ENCODE measurements at places on chromosomes 5 and 9.

GRCh38 chr5:92320446-92320845 is 937.3 kb upstream of the ARRDC3 start:
- no peak for DNase-seq

DNA sequence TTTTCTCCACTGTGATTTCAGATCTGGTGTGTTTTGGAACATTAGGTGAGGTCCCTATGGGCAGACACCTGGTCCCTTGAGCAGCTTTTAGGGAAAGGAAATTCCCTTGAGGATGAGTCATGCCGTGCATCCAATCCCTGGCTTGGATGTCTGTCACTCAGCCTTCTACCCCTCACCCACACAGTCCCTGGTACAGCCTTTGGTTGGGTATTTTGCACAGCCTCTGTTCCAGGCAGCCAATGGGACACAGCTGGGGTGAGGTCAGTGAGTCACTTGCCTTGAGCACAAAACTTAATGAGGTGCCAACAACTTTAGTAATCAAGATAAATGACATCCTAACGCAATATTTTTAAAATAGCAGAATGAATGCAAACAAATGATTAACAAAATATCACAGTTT is 22.7 kb upstream of the SVEP1 start:
- DNase-seq = no peak

GRCh38 chr9:91359734-91360470 is 1.8 kb downstream of the AUH start:
- DNase-seq = no peak

DNA sequence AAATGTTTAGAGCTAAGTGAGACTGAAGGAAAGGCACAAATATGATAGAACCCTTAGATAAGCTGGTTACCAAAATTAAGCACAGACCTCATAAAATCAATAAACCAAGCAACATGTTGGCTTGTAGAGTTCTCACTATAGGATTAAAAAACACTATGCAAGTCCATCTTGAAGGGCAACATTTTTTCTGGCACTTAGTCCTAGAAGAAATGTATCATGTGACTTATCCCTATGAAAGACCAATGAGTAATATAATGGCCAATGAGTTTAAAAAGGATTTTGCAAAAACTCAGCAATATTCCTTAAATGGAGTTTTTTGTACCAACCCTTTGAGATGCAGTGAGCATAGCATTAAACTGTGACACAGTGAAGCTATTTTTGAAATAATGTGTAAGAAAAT is 216.3 kb upstream of the ADRA1B start:
- no peak for DNase-seq

DNA sequence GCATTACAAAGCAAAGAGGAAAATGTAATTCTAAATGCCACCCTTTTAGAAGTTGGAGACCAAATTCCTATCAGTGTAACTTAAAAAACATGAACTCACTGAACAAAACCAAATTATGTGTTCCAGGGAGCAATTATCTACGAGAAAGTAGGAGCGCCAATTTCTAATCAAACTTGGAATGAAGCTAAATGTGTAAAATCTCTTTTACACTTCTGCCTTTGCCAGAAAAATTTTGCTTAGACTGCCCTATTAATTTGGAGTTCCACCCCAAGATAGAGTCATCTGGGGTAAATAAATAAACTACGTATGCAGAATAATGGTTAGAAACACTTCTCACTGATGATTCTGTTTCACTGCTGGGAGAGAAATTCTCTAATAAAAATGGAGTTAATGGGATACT is 825.6 kb downstream of the MTRR start:
- no peak for DNase-seq

DNA sequence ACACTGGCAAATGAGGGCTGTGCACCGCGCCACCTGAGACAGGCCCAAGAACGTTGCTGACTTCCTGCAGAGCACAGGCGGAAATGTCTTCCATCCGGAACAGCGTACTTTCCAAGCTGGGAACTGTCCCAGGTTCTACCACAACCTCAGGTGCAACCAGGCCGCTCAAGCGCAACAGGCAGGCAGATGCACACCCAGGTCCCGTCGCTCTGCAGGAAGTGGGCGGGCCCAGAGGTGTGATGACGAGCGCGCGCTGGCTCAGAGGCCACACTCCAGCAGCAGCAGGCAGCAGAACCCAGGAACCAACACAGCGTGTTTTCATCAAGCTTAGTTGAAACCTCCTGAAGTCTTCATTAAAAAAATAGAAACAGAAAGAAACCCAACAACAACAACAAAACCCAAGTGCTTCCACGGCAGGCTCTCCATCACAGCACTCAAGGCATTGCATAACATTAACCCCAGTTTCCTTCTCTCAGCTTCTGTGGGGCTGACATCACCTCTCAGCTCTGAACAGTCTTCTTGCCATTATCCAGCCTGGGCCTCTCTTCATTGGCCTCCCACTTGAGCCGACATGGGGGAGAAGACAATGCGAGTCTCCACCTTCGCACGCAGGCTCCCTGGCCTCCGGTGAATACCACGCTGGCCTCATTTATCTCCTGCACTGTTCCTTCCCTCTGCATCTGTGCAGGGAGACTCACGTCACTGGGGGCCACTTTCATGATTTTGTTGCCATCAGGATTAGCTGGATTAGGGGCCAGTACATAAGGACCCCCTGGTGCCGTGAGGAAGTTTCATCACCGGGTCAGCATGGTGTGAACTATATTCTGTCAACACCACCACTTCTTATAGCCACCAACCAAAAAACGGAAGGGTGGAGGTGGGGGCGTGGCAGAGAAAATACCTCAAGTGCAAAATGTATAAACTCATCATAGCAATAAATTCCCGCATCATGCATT is 22.1 kb downstream of the PTCH1 start:
- peak; percentile 89 for DNase-seq

- DNase-seq = no peak
Measured at GRCh38 chr9:121707477-121708424, 56.3 kb downstream of the DAB2IP start.

GRCh38 chr5:89028595-89029285 is 145.8 kb upstream of the MEF2C start:
- no peak for DNase-seq

DNA sequence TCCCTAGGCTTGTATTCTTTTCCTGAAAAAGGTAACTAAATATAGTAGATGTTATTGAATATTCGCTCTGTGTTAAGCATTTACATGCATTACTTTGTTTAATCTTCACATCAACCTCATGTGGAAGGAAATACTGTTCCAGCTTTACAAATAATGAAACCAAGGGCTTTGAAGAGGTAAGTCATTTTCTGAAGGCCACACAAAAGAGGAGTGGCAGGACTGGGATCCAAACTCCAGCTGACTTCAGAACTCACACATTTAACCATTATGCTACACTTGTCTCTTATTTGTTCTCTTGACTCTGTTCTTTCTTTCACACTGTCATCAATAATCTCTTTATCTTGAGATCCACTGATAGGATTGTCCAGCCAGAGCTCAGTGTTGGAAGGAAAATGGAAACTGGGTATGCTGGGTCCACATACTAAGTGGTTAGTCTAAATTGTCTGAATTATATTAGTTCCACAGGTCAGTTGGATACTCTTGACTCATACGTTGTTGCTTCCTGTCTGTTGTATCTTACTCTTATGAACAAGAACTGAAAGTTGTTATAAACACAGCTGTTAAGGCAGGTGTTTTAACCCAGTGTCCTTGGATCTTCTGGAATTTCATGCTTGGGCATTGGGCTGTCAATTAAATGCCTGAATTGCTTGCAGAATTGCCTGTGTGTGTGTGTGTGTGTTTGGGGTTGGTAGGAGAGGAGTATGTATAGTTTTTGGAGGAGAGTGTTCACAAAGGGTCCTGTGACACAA is 65.6 kb downstream of the TLE4 start:
- no peak for DNase-seq

DNA sequence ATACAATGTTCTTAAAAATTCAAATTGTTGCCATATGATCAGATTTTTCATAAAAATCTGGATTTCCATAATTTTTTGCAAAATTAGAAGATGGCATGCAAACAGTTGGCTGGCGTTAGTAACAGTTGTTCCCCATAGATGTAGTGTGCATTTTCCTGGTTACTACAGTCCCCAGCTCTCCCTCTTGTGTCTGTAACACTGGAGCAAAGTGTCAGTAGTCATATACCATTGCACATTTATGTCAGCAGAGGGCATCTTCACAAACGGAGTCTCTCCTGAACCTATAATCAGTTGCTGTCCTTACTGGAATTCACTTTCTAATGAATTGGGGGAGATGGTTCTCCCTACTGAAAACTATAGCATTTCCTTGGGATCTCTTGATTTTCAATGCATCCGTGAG is 44.7 kb upstream of the DMAC1 start:
- DNase-seq = no peak

DNA sequence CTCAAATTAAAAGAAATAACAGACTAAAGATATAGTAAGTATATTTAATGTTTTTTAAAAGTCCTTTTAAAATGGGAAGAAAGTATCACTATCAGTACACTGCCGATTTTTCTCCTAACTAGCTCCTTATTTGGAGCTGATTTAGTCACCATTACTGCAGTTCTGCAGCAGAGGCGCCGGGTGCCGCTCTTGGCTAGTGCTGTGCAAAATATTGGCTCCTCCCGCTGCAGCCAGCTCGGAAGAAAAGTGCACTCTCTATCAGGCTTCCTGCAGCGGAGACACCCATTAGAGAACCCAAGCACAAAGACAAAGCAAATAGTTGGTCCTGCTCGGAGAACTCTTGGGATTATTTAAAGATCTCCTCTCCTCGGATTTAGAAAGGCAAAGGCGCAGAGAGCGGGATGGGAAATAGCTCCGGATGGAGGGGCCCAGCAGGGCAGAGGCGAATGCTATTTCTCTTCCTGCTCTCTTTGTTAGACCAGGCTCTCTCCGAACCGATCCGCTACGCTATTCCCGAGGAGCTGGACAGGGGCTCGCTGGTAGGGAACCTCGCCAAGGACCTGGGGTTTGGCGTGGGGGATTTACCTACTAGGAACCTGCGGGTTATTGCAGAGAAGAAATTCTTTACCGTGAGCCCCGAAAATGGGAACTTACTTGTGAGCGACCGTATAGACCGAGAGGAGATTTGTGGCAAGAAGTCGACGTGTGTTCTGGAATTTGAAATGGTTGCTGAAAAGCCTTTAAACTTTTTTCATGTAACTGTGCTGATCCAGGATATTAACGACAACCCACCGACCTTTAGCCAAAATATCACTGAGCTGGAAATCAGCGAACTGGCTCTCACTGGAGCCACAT is at the start of gene PCDHGB3:
TSS of gene PCDHGB3 (plus strand) at position 249 of the 855 bp plus-strand sequence. CDS start at position 402, 153 bp downstream.
- peak; percentile 34 for DNase-seq

- no peak for DNase-seq
Measured at GRCh38 chr5:39826051-39826450, 401.3 kb upstream of the DAB2 start.

GRCh38 chr5:135441919-135442318 is 5.2 kb downstream of the DCANP1 start:
- no peak for DNase-seq

GRCh38 chr9:23379842-23380241 is 446.2 kb downstream of the ELAVL2 start:
- DNase-seq = no peak

DNA sequence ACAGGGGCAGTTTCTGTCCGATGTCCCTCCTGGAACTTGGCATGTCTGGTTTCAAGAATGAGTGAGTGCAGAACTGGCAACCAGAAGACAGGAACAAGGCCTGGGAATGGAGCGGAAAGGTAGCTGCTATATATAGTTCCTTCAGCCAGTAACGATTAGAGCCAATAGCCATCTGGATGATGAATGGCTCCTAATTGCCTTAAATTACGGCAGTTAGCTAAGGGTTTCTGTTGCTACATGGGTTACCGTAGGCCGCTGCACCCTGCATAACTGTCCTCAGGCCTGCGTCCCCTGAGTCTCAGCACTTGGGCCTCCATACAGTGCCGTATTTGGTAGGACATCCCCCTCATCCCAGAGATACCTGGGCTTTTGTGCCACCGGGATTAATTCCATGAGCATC is 29.4 kb downstream of the WWC1 start:
- DNase-seq = no peak

- no peak for DNase-seq
Measured at GRCh38 chr5:150175536-150175935, 9.0 kb downstream of the CDX1 start.

GRCh38 chr5:65290677-65291076 is 191.0 kb downstream of the ADAMTS6 start:
- no peak for DNase-seq

- no peak for DNase-seq
Measured at GRCh38 chr9:109966643-109967368, 186.8 kb downstream of the PALM2AKAP2 start.

DNA sequence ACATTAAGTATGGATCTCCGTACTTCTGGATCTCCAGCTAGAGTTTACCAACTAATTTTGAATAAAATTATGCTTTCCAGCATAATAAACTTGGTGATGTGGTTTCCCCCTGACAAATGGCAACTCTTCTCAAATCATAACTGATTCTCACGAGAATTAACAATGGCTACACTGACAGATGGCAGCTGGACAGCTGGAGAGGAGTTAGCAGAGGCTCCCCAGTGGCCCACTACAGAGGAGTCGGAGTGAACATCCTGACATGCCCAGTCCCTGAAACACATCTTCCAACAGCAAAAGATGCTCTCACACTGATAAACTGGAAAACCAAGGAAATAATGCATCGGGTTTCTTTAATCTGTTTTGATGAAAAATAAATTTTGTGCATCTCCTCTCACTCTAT is 239.6 kb downstream of the MAN2A1 start:
- DNase-seq = no peak

- no peak for DNase-seq
Measured at GRCh38 chr5:142753116-142753631, 17.0 kb upstream of the ARHGAP26 start.

DNA sequence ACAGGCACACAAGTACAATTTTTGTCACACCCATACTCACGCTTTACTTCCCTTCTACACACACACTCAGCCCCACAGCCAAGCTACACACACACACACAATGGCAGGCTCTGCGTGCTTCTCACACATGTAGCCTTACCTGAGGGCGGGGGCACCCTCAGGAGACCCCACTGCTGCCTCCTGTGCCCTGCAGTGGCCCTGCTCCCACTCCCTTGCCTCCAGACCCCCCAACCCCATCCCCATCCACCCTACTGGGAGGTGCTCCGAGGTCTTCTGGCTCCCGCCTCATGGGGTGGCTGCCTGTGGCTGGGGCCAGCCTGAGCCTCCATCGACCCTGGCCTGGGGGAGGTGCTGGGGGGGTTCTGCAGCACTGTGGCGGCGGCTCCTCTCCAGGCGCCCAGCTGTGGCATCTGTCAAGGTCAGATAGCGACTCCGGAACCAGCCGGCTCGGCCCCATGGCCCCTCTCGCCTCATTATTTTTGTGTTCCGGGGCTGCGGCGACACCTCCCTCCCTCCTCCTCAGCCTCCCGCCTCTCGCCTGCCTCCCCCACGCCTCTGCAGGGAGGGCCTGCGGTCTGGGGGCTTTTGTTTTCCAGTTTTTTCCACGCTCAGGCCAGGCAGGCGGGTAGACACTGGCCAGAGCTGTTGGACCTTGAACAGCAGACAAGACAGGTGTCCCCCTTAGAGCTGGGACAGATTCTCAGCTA is 21.7 kb downstream of the CXXC5 start:
- peak; percentile 31 for DNase-seq
